NCI-H2081 (cell line): ENCODE measurements at places on chromosomes 7 and 10.

DNA sequence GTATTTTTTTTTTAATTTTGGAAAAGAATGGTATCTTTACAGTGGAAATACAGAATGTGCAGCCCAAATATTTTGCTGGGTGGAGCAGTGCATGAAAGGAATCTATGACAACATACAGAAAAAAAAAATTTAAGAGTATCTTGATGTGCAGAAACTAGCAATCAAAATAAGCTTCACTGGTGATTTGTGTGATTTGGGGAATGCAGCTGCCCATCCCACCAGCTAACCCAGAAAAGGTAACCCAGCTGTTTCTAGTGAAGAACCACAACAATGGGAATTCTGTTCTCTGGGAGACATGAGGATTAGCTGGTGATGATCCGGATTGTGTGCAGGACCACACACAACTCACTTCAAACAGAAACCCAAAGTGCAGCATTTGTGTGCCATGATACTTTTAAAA, 375.5 kb downstream of the SEMA3D start:
- no peak for DNase-seq

DNA sequence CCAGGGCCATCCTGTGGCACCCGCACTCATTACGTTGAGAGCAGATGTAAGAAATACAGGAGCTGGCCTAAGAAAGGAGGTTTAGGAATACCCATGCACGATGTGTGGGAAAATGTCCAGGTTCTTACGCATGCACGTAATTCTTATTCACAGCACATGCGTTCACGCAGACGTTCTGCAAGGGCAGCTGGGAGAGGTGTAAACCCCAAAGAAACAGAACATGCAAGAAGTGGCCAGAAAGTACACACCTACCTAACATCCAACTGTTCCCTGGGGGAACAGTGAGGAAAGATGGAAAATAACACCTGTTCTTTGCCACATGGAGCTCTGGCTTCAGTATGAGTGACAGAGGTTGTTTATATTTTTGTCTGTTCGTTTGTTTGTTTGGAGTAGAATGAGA, 285.6 kb downstream of the PRPF18 start:
- no peak for DNase-seq

GRCh38 chr7:93374345-93374940, 142.3 kb downstream of the VPS50 start:
- DNase-seq, result peak; percentile 37

DNA sequence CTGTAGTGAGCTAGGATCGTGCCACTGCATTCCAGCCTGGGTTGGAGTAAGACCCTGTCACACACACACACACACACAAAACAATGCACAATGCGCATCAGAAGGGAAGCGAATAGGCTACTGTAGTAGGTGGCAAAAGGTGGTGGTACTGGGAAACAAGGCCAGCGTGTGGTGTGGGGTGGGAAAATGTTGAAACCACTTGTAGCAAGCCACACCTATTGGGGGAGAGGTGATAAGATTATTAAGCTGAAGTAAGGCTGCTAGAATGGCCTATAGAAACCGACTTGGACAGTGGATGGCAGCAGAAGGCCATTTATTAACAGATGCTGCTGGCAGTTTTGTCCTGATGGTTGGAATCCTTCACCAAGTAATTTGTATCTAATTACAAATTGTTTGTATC, 7.2 kb upstream of the CHCHD1 start:
- DNase-seq, result no peak

GRCh38 chr7:1521456-1521855, 9.0 kb upstream of the MAFK start:
- no peak for DNase-seq

GRCh38 chr7:84368122-84368521, 173.5 kb upstream of the SEMA3A start:
- no peak for DNase-seq

- DNase-seq, result no peak
These were observed 58.3 kb upstream of the COMTD1 start for GRCh38 chr10:75294031-75294437.

DNA sequence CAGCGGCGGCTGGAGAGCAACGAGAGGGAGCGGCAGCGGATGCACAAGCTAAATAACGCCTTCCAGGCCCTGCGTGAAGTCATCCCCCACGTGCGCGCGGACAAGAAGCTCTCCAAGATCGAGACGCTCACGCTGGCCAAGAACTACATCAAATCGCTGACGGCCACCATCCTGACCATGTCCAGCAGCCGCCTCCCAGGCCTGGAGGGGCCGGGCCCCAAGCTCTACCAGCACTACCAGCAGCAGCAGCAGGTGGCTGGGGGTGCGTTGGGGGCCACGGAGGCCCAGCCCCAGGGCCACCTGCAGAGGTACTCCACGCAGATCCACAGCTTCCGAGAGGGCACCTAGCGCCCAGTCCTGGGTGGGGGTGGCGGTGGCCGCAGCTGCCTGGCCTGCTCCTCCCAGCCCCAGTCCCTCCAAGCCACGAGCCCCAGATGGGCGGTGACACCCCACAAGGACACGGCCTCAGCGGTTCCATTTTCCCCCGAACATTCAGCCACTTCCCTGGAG, 1.3 kb downstream of the BHLHA15 start:
- no peak for DNase-seq

DNA sequence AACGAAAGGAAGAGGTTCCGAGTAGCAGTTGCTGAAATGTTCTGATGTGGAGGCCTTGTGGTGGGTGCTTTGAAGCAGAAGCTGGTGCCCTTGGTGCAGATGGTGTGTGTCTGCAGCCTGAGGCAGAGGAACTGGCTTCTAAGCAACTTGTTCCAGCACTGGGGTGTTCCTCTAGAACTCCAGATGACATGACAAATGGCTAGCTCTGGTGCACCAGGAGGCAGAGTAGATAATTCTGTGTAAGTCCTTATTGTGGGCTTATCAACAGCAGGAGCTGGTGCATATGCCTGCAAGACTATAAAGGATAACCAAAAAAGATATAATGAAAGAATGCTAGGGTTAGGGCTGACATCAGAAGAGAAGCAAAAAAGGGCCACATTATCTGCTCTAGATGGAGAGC, 76.5 kb downstream of the ARL5B start:
- no peak for DNase-seq

- DNase-seq, result no peak
These were observed 856 bp downstream of the SSMEM1 start for GRCh38 chr7:130208516-130208915.

DNA sequence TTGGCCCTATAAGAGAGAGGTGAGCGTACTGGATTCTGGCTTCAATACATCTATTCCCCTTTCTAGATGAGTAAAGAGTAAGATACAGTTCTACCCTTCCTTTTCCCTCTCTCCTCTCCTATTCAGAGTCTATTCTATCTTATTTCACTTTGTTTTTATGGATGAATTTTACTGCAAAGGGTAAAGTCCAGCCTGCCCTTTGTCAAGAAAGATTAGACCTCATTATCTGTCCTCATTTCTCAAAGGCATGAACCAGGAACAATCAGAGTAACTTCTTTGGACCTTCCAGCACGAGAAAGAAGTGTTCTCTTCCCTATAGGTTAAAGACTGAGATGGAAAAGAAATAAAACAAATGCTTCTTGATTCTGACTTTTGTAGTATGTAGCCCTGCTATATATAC, 239.0 kb downstream of the PRKG1 start:
- DNase-seq, result no peak

GRCh38 chr7:2521341-2521745, 1.8 kb downstream of the LFNG start:
- no peak for DNase-seq

- no peak for DNase-seq
These were observed 414.6 kb upstream of the FOXK1 start for GRCh38 chr7:4267341-4268039.

- DNase-seq, result no peak
These were observed 18.1 kb upstream of the CAMK2G start for GRCh38 chr10:73892310-73893030.

DNA sequence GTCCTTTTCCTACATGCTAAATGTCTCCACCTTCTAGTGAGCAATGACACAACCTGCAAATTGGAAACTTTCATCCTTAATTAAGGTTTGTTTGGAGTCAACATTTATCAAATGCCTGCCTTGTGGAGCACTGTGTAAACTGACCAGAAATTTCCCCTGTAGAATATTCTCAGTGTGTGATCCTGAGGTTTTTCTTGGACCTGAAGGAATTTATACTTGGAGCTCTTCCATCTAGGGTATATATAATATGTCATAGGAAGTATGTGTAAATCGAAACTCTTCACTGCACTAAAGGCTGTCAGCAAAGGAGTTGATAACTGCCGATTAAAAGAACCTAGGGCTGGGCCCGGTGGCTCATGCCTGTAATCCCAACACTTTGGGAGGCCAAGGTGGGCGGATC, 152.4 kb downstream of the NSUN6 start:
- no peak for DNase-seq
